ENCODE measurements at places on chromosomes 7 and 10.

DNA sequence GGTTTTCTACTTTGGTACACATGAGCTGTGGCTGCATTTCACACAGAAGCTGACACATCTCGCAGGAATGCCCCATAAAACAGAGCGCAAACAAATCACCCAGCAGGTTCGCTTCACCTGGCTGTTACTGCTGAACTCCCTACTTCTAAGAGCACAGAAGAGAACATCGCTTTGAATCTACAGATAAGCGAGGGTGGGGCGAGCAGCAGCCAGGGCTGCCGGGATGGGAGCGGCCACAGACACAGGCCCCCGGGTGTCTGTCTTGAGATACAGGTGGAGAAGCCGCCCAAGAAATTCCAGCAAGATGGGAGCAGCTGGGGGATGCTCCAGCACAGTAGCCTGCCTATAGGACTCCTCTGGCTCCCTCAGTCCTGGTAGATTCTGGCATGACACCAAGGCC lies 27.4 kb downstream of the OGDHL start:
- no peak for DNase-seq

DNA sequence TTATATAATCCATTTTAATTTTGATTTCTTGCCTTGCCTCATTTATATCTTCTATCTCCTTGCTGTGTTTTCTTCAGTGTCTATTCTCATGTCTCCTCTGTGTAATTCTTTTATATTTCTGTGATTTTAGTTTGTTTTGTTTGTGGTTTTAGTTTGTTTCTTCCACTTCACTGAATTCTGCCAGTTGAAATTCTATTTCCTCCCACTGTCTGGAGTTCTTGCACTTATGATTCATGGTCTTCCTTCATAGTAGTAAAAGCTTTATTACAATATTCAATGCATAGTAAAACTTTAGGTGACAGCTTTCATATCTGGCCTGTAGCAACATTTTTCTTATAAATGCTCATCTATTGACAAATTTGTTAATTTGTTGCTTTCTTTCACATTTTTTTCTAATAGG lies 113.3 kb downstream of the MAGI2 start:
- no peak for DNase-seq

- no peak for DNase-seq
Observed at GRCh38 chr7:138125119-138125518, 48.9 kb downstream of the AKR1D1 start.

DNA sequence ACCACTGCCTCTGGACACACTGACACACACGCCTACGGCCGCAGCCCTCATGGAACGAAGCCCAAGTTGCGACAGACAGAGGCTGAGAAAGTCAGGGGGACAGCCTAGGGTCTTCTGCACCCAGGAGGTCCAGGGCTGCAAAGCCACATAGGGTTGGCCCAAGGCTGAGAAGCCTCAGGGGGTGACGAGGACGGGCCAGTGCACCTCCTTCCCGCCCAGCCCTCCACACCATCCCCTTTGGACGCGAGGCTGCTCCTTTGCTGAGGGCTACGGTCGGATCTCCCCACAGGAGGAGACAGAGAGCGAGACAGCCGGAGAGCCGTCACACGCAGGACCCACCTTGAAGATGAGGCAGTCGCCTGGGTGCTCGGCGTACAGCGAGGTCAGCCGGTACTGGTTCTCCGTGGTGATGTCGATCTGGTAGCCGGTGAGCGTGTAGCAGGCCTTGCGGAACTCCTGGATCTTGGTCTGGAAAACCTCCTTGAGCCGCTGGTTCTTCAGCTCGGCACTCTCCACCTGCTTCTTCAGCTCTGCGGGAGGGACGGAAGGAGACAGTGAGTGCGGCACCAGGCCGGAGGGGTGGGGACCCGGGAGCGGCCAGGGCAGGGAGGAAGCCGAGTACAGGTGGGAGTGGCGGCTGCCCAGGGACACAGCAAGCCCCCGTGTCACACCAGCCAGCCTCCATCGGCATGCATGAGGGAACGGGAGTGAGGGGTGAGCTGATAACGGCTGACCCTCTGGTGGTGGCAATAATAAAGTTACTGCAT lies 228.0 kb downstream of the ELFN1 start:
- no peak for DNase-seq

DNA sequence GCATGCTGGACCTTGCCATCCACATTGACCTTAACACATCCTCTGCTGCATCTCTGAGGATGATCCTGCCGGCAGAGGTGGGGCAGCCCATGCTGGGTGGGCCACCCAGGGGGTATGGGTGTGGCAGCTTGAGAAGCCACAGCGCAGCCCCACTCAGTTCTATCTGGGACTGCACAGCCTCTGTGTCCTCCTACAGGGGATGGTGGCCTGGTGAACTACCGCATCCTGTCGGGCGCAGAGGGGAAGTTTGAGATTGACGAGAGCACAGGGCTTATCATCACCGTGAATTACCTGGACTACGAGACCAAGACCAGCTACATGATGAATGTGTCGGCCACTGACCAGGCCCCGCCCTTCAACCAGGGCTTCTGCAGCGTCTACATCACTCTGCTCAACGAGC lies 12.2 kb upstream of the C10orf105 start:
- DNase-seq = no peak

DNA sequence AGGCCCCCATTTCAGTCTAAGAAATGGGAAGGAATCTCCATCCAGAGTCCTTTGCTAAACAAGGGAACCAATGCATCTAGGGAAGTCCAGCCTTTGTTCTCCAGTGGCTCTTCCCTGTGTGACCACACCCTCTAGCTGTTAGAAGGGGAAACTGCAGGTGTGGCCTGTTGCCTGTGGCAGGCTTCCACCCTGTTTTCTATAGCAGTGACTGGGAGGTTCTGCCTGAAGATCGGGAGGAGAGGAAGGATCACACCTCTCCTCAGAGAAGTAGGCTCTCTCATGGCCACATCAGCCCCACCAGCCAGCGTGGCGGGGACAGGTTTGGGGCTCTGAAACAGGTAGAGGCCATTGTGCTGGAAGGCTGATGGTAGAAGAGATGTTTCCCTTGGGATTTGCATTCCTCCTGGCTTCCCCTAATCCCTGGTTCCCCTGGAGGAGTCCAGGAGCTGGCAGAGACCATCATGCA lies 47.7 kb upstream of the TRIM8 start:
- peak; percentile 24 for DNase-seq

- DNase-seq = no peak
Observed at GRCh38 chr7:33804140-33804660, 101.1 kb upstream of the BMPER start.

All from stimulated activated CD4-positive, alpha-beta T cell treated with anti-CD3 and anti-CD28 coated beads, TNF-alpha, amount 100 ng/mL, for 24 hours (primary cell).